ENCODE measurements at places on chromosomes 2 and 18.

DNA sequence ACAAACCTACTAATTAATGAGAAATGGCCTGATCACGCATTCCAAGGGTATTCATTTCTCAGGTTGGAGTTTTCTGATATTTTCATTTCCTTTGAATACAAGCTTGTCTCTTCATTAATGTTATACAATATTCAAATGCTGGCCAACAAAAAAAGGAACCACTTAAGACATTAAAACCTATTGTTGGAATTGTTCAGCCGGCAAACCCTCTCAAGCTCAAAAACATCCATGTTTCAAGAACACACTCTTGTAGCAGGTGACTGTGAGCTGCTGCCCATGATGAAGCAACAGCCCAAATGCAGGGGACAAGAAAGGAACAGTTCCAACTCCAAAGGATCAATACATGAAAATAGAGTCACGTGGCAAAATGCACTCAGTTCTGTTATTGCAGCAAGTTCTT, 454.5 kb downstream of the BCL11A start:
- DNase-seq = no peak

GRCh38 chr18:79367989-79368388, 27.7 kb upstream of the NFATC1 start:
- no peak for DNase-seq

- peak; percentile 4 for DNase-seq
These were observed 29.2 kb downstream of the MYO1B start for GRCh38 chr2:191274413-191274815.

DNA sequence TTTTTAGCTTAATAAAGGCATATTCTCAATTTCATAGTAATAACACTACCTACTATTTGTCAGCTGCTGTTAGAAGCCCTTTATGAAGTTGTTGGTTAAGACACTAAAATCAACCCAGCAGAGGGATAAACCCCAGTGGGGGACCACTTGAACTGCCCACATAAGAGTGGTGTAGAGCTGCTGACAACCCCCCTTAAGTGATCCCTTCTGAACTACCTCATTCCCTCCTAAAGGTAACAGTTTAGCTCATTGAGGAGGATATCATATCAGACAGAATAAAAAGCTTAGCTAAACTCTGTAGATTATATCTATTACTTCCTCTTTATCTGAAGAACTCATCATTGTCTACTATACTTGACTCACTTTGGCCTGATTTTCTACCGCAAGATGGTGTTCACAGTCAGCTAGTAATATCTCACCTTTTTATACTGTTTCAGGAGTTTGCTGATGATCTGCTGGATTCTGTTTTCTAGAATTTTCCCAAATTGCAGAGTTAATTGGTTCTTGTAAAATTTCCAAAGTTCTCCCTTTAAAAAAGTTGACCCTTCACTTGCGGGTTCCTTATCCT, 16.2 kb downstream of the GALM start:
- DNase-seq = no peak

GRCh38 chr2:228927028-228928010, 343.8 kb downstream of the PID1 start:
- DNase-seq = no peak

DNA sequence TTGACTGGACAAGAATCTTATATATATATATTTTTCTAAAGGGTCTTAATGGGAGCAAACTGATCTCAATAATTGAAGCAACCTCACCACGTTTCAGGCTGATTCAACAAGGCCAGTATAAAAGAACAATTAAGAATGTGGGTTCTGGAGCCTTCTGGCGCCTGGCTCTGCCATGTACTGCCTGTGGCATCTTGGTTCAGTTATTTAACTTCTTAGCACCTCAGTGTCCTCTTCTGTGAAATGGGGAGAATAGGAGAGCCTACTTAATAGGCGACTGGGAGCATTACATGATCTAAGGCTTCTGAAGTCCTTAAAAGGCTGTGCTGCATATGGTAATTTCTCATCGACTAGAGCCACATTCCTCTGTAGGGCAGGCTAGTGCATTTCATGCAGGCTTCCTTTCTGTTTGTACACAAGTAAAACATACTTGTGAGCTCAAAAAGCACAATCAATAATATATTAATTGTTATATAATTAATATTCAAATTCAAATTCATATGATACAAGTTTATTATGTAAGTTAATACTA, 118.4 kb upstream of the LYPD1 start:
- no peak for DNase-seq

- DNase-seq = no peak
These were observed 7.5 kb downstream of the PRLH start for GRCh38 chr2:237573721-237574415.

DNA sequence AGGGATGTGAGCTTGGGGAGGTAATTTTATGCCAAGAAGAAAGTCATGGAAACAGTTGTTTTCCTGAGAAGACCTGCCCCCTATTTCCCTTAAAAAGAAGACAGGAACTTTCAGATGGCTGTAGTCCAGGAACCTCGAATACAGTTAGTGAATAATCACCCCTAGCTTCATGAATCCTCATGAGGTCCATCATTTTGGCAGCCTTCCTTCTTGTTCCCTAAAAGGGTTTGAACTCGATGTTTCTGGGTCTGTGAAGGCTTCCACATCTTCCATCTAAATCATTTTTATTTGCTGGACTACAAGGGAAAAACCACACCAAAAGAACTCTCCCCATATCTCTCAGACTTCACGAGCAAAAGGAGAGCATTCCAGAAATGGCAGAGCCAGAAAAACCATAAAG, 290.8 kb downstream of the SLC4A3 start:
- DNase-seq = no peak

DNA sequence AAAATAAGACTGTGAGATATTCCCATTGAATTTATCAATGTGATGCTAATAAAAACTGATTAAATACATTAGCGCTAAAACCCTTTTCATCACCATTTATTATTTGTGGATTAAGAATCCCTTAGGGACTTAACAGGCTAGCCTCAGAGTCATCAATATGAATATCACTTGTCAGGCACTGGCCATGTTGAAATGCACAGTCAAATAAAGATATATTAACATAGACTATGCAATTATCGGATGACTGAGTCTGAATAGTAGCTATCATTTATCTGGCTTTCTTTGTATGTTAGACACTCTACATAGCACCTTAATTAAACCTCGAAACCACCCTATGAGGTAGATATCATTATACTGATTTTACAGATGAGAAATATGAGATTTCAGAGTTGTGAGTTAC, 213.6 kb downstream of the RDH14 start:
- DNase-seq = no peak

GRCh38 chr18:50099725-50100407, 95.1 kb downstream of the MYO5B start:
- DNase-seq = no peak

DNA sequence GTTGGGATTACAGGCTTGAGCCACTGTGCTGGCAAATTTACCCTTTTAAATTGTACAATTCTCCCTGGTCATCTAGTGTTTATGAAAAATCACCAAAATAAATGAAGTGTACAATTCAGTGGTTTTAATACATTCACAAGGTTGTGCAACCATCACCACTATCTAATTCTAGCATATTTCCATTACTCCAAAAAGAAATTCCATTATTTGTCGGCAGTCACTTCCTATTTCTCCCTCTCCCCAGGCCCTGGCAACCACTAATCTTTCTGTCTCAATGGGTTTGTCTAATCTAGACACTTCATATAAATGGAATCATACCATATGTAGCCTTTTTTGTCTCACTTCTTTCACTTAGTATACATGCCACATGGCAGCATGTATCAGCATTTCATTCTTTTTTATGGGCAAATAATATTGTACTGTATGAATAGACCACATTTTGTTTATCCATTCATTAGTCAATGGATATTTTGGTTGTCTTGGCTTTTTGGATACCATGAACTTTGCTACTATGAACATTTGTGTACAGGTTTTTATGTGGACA, 12.6 kb upstream of the POLE4 start:
- DNase-seq = no peak

- no peak for DNase-seq
These were observed 166.9 kb downstream of the ZNF516 start for GRCh38 chr18:76328140-76328539.

GRCh38 chr2:165700531-165700930, 93.5 kb downstream of the GALNT3 start:
- DNase-seq = no peak

DNA sequence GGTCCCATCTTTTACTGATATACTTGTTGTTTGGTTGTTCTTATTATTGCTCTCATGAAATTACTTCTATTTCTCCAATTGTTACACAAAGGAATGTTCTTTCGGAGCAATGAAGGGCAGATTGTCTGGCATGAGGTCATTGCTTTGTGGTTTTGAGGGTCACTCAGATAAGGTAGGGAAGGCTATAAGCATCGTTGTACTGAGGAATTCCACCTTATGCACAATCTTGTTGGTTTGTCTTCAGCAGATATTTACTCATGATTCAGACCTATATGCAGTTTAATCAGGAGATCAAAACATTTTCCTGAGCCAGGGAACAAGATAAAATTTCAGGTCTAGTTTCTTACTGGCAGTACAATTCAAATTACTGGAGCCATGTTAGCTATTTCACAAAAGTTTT, 163.0 kb upstream of the SPHKAP start:
- no peak for DNase-seq

- DNase-seq = peak; percentile 58
These were observed 121.0 kb upstream of the SLC39A10 start for GRCh38 chr2:195535911-195536522.
